IMR-90 (cell line): ENCODE measurements at places on chromosomes 5 and 9. TPM values are rescaled to one million over a fixed set of nuclear protein-coding genes. Genes with fewer than 3 reads are reported as not detected.

Gene TCF7
- 0.83 and 1.3 TPM in 2 replicates for total RNA-seq

Gene TOR2A
- total RNA-seq, result 0.90 and 1.1 TPM in 2 replicates

Gene PLPP1
- 21.3 and 24.7 TPM in 2 replicates for total RNA-seq

Gene CLTB
- total RNA-seq, result 87.6 and 122 TPM in 2 replicates

Gene SLC6A3
- total RNA-seq, result not detected in 2 replicates

Gene ADAMTS6
- total RNA-seq, result 160 and 173 TPM in 2 replicates

Gene FAM221B
- total RNA-seq, result not detected in 2 replicates

Gene DNAJC21
- 8.8 and 27.2 TPM in 2 replicates for total RNA-seq

Gene GABRA6
- not detected in 2 replicates for total RNA-seq

Gene RNF208
- total RNA-seq, result not detected in 2 replicates

Gene PDE6A
- total RNA-seq, result not detected in 2 replicates

Gene GRIA1
- 1.3 and 1.4 TPM in 2 replicates for total RNA-seq

Gene GNAQ
- 50.7 and 63.6 TPM in 2 replicates for total RNA-seq

Gene PRPF4
- total RNA-seq, result 32.5 and 38.0 TPM in 2 replicates

GRCh38 chr5:180873615-180874520 is 12.8 kb upstream of the ZFP62 start:
- DNase-seq, result peak; percentile 23

DNA sequence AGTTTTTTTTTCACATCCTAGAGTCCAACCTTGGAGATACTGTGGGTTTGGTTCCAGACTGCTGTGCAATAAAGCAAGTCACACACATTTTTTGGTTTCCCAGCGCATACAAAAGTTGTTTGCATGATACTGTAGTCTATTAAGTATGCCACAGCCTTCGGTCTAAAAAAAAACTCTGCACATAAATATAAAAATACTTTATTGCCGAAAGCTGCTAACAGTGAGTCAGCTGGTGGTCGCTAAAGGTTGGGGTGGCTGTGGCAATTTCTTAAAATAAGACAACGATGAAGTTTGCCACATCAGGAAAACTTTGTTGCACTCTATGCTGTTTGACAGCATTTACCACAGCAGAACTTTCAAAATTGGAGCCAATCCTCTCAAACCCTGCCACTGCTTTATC is 37.4 kb downstream of the UBQLN1 start:
- no peak for DNase-seq

DNA sequence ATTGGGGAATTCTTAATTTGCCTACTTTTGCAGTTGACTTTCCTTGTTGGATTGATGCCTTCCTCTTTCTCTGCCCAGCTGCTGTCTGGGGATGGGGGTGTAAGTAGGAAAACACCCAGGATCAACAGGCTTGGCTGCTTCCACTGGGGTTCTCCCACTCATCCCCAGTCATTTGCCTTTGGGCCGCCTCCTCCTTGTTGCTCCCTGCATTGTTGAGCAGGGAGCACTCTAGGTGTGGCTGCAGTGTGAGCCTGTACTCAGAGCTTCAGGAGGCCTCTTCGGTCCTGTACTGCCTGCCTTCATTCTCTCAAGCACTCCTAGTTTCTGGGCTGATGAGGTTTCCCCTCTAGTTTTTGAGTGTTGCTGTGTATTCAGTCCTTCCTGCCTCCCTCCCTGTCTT is 12.1 kb downstream of the RHOBTB3 start:
- DNase-seq, result no peak

GRCh38 chr5:56301069-56301468 is 67.9 kb upstream of the ANKRD55 start:
- DNase-seq, result no peak

- DNase-seq, result no peak
Measured at GRCh38 chr9:27189426-27189825, 80.4 kb downstream of the TEK start.

- no peak for DNase-seq
Measured at GRCh38 chr9:124017929-124018729, 6.6 kb downstream of the LHX2 start.

DNA sequence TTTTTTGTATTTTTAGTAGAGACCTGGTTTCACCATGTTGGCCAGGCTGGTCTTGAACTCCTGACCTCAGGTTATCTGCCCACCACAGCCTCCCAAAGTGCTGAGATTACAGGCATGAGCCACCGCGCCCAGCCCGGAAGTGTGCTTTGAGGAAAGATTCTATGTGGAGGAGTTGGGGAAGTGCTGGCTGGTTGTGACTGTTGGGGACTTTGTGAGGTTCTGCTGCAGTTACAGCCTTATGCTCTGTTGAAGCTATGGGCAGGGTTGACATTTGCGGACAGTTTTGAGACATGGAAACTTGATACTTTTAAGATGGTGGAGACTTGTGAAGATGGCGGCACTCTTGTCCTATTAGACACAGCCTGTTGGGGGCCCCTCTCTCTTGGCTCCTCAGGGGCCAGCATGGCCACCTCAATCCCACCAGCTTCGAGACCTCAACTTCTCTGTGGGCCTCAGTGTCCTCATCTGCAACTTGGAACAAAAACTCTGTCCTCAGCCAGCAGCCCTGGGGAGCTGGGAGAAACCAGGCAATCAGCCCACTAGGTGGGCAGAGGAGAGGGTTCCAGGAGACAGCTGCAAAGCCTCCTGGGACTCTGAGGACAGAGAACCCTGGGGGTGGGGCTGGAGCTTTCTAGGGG is 24.9 kb downstream of the C9orf50 start:
- no peak for DNase-seq

GRCh38 chr9:81737871-81738507 is 48.6 kb upstream of the TLE1 start:
- DNase-seq, result peak; percentile 91

DNA sequence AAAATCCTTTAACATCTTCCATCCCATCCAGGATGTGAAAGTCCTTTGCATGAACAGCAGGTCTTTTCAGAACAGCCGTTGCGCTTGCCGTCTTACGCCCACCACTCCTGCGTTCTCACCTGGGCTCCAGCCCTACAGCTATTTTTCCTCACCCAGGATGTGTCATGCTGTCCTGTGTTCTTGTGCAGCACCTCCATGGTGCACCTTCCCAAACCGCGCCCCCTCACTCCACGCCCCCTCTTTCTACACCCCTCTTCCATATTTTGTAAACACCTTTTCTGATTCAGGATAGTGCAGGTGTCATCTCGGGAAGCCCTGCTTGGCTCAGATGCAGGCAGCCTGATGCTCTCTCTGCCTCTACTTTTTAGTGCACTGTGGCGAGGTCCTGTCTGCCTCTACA is 18.4 kb downstream of the CAMK4 start:
- no peak for DNase-seq

DNA sequence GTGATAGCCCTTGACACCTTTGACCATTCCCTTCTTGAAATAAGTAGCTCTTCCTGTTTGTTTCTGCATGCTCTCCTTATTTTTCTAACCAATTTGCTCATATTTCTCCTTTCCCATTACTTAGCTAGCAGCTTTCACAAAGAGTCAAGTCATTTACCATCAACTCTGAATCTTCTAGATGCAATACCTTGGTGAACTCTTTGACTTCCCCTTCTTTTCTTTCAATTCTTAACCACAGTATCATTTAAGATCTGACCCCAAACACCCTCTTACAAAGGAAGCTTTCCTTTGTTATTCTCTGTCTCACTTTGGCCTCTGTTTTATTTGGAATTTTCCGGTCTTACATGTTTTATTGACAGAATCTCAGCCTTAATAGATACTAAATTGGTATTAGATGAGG is 14.0 kb downstream of the NFX1 start:
- DNase-seq, result no peak

DNA sequence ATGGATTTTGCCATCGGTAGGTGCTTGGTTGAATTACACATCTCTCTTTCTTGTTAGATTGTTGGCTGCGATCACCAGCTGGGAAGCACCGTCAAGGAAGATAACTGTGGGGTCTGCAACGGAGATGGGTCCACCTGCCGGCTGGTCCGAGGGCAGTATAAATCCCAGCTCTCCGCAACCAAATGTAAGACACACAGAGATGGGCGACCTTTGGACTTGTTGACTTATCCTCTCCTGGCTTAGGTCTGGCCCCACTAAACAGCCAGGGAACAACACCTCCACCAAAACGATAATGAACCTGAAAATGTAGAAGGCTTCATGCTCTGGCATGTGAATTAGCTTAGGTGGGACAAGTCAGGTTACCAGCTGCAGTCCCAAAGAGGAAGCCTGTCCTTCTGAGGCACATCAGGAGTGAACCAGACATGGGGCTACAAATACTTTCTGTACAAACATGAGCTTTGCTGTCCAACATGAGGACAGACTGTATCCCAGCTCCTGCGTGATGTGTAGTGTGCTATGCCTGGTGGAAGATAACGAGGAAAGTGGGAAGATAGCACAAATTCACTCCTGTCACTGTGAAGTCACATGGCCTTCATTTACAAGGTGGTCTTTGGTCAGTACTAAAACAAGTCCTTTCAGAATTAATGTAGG is 148.4 kb downstream of the ADAMTSL1 start:
- no peak for DNase-seq

DNA sequence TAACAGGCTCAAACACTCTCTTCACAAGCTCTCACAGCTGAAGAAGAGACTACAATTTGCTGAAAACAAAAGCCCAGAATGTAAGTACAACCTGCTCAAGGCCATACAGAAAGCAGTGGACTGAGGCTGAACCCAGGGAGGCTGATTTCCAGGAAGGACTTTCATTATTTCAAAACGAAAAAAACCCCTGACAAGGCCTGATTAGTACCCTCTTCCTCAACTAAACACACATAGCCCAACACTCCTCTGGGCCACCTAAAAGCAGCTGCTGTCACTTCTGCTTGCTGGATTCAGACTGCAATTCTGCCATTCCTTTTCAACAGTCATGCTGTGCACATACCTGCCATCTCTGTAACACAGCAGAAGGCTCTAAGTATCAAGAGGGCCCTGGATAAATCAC is 18.2 kb downstream of the NRG2 start:
- DNase-seq, result no peak

DNA sequence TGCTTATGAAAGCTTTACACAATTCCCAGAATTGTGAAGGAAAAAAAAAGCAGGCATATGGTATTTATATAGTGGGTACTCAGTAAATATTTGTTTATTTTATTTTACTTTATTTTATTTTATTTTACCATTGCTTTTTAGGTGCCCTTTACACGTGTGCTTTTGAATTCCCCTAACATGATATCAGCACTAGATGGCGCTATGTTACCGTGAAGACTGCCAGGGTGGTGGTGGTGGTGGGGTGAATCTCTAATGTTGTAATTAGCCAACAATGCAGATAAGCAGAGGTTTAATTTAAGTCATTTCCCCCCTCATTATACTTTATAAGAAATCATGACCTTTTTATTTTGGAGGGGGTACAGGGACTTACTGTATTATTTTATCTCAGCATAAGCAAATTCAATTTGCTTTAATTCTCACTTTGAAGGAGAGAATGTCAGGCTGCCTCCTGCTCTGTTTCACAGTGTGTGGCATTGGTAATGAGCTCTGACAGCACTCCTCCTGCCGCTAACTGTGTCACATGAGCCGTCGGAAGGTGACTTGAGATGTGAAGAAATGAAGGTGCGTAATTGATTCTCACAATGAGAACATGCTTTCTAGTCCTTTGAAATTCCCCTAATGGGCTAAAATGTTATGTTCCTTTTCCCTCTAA is 165.6 kb downstream of the YTHDC2 start:
- DNase-seq, result peak; percentile 36

DNA sequence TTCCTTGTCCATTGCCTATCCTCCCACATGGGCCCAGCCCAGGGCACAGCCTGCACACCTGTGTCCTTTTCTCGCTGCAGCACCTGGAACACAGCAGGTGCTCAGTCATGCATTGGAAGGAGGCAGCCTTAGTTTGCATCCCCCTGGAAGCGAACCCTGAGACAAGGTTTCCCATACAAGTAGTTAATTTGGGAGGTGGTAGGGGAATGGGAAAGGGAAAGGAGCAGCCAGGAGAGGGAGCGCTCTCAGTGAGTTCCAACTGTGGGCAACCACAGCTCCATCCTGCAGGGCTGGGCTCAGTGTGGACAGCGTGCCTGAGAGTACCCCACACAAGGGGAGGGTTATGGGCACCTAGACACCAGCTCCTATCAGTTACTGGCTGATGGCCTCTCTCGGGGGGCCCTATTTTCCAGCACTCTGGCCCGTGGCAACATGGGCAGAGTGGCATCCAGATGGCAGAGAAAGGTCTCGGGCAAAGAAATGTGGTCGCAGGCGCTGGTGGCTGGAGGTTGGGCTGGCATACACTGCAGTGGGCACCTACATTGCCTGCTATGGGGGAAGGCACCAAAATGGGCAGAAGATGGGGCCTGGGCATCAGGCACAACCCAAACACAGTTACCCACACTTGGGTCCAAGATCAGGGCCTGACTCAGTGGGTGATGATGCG is 50.1 kb downstream of the TSPAN17 start:
- no peak for DNase-seq

DNA sequence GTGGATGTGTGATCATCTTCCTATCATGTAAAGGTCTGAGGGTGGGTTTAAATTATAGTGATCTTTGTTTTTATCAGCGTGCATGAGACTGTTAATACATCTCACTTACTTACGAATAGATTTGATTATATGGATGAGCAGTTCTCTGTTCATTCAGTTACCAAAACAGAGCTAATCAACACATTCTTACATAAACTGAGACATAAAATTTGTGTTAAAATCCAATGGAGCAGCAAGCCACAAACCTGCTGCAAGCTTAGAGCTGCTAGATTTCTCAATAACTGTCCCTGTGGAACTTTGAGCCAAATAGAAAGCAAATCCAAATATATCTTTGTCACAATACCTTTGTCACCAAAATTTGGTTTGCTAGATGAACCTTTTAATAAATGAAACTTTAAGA is 50.1 kb downstream of the NUDT12 start:
- DNase-seq, result no peak

GRCh38 chr9:117000196-117000723 is 313.2 kb downstream of the TRIM32 start:
- DNase-seq, result no peak

DNA sequence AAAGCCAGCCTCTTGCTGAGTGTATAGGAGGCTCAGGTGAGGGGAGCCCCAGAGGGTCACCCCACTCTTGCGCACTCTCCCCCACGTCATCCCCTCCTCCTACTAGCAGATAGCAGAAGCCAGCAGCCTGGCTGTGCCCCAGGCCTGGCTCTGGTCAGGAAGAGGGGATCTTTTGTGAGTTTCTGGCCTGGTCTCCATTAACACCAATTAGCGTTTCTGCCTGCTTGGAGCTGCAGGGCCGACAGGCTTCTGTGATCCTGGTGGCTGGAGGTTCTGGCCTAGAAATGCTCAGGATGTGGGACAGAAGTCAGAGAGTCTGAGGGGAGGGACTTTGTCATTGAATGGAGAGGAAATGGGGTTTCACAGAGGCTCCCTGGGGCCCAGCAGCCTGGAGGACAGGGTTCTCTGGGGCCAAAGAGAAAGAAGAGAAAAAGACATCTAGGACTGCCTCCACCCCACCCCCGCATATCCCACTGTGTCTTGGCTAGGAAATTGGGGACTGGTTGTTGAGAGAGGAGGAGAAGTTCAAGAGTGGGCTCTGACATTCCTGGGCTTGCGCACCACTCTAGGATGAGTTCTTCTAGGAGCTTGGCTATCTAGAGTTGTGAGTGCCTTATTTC is 47.5 kb upstream of the ARAP3 start:
- no peak for DNase-seq

DNA sequence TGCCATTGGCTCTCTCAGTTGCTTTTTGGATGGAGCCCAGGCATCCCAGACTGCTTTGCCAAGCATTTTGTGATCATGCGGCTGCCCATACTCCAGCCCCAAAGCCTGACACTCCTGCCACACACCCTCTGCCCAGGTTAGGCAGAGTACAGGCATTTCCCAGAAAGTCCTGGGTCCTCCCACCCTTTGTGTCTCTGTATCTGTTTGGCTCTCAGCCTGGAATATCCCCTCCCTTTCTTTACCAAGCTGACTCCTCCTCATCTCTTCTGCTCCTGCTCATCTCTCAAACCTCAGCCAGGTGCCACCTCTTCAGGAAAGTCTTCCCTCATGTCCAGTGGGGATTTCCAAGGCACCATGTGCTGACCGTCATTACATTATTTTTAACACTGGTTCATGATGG is 14.3 kb upstream of the SH3RF2 start:
- DNase-seq, result no peak

- peak; percentile 16 for DNase-seq
Measured at GRCh38 chr5:41368158-41368557, 142.2 kb downstream of the PLCXD3 start.
